Progenitor cell of endocrine pancreas (in vitro differentiated cells): ENCODE measurements at places on chromosomes 16 and 17. TPM values are rescaled to one million over a fixed set of nuclear protein-coding genes. Genes with fewer than 3 reads are reported as not detected.

Gene SPN
- total RNA-seq = 0.19 and 0.20 TPM in 2 replicates

Gene KRT9
- total RNA-seq = not detected in 2 replicates

Gene ATP2C2
- 6.8 and 10.8 TPM in 2 replicates for total RNA-seq

Gene TBC1D3I
- 0.77 and 1.9 TPM in 2 replicates for total RNA-seq

Gene KCNJ16
- total RNA-seq = 16.6 and 17.9 TPM in 2 replicates
